ENCODE measurements at places on chromosomes 13 and 19.
A peak's percentile ranks its signal among the peaks of the same experiment; 100 is the strongest.

GRCh38 chr13:59088716-59089115, 1075.0 kb downstream of the DIAPH3 start:
- DNase-seq, result no peak

GRCh38 chr13:78029901-78030300, 111.3 kb upstream of the EDNRB start:
- DNase-seq, result no peak

- DNase-seq, result no peak
These were observed 6.5 kb downstream of the DGKH start for GRCh38 chr13:42054798-42055499.

DNA sequence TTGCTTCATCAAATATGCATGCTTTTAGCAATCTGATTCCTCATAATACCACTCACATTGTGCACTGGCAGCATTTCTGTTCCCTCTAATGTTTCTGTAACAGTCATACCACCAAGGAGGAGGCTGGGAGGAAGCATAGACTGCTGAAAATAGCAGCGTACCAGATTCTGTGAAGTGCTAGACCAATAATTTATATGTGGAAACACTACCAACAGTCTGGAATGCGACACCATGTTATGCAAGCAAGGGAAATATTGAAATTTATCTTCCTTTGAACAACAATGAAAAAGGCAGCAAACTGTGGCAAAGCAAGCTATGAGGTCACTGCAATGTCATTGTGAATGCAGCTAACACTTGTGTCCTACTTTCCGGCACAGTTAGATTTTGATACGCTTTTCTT, 1388.0 kb downstream of the EFNB2 start:
- no peak for DNase-seq

DNA sequence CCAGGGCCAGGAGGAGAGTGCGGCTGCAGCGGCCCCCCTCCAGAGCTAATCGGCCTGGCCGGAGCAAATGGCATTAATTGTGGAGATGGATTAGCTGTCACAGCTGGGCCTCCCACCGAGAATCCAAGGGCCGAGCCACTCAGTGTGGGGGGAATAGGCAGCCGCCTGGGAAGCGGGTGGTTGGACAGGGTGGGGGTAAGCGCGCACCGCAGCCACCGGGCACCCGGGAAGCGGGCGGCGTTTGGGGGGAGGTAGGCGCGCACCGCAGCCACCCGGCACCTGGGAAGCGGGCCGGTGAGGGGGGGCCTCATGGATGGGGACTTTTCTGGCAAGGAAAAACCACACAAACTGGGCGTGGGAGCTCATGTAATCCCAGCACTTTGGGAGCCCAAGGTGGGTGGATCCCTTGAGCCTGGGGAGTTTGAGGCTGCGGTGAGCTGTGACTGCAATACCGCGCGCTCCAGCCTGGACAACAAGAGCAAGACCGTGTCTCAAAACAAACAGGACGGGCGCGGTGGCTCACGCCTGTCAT, 9.7 kb downstream of the R3HDM4 start:
- DNase-seq, result no peak

DNA sequence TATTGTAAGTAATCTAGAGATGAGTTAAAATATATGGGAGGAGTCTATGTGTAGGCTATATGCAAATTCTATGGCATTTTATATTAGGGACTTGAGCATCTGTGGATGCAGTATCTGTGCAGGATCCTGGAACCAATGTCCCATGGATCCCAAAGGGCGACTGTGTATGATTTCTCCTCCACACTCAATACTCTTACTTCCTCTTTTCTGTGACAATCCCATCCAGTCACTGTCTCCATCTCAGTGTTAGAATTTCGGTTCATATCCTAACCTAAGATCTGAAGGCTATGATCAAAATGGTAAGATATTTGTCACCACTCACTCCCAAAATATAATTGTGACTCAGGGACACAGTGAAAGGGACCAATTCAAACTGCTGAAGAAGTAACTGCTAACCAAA, 15.1 kb upstream of the ZNF599 start:
- DNase-seq, result no peak

- no peak for DNase-seq
These were observed 13.5 kb upstream of the CBY2 start for GRCh38 chr13:45688577-45688976.

DNA sequence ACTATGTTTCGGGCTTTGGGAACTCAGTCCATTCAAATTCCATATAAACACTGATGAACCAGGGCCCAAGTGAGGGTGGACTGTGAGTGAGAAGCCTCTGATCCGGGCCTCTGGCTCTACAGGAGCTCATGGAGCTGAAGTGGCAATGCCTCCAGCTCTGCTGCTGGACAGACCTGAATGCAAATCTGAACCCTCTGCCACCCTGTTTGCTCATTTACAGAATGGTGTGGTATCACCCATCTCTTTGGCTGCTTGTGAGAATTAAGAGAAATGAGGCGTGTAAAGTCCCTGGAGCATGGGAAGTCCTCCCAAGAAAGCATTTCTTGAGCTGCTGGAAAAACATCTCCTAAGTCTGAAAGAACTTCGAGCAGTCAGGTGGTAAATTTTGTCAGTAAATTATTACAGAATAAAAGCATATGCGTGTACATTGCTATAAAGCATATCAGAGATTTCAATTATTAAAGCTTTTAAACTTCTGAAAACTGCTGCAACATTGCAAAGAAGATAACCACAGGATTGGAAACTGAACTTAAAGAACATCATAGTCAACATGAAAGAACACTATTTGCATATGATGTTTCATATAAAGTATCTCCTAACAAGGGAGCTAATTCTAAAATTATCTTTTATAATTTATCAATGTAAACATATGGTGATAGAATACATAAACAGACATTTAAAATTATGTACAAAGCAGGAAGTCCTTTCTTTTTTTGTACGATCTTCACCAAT, 369.0 kb downstream of the UQCRFS1 start:
- no peak for DNase-seq

- DNase-seq, result no peak
These were observed 22.5 kb downstream of the KCNRG start for GRCh38 chr13:50037788-50038187.

DNA sequence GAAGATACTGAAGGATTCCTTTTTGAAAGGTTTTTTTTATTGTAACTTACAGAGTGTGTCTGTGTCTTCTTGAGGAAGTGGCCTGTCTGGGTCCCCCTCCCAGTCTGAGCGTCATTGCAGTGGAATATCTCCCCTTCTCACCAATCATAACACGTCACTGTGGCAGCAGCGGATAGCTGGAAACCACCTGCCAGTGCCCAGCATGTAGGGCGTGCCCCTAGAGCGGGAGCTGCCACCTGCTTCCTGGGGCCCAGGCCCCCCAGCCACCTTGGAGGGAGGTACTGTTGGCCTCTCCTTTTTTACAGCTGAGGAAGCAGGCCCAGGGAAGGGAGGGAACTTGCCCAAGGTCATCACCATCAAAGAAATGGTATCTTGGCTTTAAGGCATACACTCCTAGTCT, 4.6 kb upstream of the DNM2 start:
- DNase-seq, result no peak

- no peak for DNase-seq
These were observed 1.1 kb downstream of the DHRS12 start for GRCh38 chr13:51802631-51803418.

- DNase-seq, result no peak
These were observed 12.3 kb upstream of the LENG8 start for GRCh38 chr19:54436628-54437252.

DNA sequence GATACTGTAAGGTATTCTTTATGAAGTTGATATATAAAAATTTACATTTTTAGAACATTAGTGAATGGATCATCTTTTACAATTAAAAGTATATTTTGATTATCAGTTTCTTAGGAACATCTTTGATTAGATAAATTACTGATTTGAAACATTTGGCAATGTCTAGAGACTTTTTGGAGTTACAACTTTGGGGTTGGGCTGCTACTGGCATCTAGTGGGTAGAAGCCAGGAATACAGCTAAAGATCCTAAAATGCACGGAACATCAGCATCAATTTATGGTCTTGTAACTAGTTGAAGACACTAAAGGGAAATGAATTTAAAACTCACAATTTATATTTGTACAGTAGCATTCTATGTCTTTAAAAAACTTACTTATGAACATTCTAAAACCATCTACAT, 19.9 kb downstream of the POMP start:
- DNase-seq, result no peak

GRCh38 chr19:48634424-48635262, 2.5 kb downstream of the DBP start:
- DNase-seq, result peak; percentile 81

GRCh38 chr13:100458673-100459072, 129.9 kb downstream of the GGACT start:
- no peak for DNase-seq

DNA sequence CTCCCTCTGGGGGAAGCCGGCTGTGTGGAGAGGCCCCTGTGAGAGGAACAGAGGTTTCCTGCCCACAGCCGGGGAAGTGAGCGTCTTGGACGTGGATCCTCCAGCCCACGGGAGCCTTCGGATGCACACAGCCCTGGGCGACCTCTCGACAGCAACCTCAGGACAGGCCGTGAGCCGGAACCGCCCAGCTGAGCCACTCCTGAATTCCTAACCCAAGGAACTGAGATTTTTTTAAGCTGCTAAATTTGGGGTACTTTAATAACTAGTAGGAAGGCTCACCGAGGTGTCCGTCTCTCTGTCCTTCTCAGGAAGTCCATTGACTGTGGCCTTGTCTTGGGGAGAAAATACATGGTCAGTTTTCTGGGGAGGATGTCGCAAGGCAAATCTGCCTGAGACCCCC, 9.1 kb downstream of the LAIR1 start:
- no peak for DNase-seq

DNA sequence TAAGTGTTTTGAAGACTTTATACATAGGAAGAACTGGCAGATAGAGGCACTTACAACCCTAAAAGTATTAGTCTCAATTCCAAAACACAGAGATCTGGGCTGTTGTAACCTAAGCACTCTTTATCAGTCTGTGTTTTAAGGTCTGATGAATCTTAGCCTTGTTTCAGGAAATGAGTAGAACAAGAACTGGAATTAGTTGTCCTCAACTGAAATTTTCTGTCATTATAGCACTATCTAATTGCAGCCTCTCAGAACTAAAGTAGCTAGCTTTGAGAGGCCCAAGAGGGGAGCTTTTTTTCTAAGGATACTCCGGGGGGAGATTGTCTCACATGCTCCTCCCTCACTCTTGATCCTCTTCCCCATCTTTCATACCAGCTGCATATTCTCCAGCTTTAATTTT, 13.1 kb downstream of the HNRNPM start:
- DNase-seq, result no peak

- DNase-seq, result no peak
These were observed 11.4 kb downstream of the ALOX5AP start for GRCh38 chr13:30746791-30747190.

DNA sequence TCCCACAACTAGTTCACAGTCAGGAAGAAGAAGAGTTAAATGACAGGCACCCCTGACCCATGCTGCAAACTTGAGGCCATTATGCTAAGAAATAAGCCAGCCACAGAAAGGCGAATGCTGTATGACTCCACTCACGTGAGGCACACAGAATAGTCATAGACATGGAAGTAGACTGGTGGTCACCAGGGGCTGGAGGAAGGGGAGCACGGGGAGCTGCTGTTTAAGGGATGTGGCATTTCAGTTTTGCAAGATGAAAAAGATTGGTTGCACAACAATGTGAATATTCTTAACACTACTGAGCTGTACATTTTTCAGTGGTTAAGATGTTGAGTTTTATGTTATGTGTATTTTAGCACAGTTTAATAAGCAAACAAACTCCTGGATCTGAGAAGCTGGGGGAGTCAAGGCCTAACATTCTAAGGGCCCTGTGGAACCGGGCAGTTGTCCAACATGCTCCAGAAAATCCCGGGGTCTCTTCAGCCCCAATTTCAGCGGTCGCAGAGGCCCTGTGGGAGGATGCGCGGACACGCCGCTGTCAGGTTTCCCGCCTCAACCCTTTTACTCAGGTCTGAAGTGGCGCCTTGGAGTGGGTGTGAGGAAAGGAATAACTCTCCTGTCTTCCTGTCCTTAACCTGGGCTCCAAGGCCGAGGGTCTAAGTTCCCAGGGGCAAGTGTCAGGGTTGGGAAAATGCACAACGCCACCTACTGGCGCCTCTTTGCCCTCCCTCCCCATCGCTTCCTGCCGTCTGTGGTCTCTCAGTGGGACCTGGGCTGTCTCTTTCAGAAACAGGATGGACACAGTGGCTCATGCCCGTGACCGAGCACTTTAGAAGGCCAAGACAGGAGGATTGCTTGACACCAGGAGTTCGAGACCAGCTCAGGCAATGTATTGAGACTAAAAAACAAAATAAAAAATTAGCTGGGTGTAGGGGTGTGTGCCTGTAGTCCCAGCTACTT, 4.4 kb upstream of the TMEM272 start:
- DNase-seq, result no peak

DNA sequence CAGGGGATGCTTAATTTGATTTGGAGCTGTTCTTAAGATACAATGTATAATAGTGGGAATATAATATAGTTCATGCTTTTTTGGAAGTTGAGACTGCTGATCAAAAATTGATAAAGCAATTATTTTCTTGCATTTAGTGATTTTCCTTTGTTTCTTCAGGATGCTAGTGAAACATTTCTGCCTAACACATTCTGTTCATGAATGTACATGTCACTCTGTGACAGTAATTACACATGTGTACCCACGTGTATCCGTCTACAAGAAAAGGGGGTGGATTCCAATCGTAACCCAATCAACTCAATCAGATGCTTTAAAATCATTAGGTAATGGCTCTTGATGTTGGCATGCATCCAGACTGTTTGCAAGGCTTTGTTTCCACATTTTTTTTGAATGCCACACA, 5.0 kb upstream of the FRY start:
- no peak for DNase-seq

GRCh38 chr19:2561221-2561620, 85.3 kb downstream of the GADD45B start:
- no peak for DNase-seq

GRCh38 chr19:40523322-40524047, 53.2 kb upstream of the SHKBP1 start:
- DNase-seq, result no peak

DNA sequence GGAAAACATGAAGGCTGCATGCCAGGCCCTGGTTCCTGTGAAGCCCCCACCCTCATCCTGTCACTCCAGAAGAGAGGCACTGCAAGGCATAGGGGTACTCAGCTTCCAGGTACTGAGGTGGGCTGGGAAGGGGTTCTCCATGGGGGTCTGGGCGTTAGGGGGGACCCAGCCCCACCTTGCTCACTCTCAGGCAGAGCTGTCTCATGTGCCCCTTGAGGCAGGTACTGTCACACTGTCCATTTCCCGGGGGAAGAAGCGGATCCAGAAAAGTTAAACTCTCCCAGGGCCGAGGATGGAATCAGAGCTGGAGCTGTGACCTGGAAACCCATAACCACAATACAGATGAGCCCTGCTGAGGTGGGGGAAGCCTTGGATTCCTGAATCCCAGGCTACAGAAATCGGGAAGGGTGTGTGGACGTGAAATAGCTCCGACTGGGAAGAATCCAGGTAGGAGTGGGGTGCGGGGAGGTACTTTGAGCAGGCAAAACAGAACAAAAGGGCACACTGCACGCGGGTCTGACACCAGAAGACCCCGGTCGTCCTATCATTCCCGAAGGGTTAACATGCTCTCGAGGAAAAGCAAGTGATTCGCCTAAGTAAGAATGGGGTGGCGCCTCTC, 540 bp upstream of the USE1 start:
- DNase-seq, result no peak

GRCh38 chr19:16420336-16420676, 51.5 kb downstream of the EPS15L1 start:
- no peak for DNase-seq

- DNase-seq, result no peak
These were observed 334.1 kb downstream of the SHISA2 start for GRCh38 chr13:25717666-25718197.

- DNase-seq, result no peak
These were observed 51.6 kb upstream of the UBL3 start for GRCh38 chr13:29901710-29902631.

GRCh38 chr13:76656500-76656899, 229.7 kb downstream of the KCTD12 start:
- DNase-seq, result no peak

- peak; percentile 32 for DNase-seq
These were observed 40.8 kb upstream of the ISYNA1 start for GRCh38 chr19:18478545-18479311.
